Stimulated activated CD4-positive, alpha-beta T cell treated with anti-CD3 and anti-CD28 coated beads, TNF-alpha, amount 100 ng/mL, for 48 hours (primary cell): ENCODE measurements at places on chromosomes 6 and 20.
A peak's percentile ranks its signal among the peaks of the same experiment; 100 is the strongest.

- DNase-seq: no peak
Measured at GRCh38 chr6:35078226-35078850, 62.8 kb downstream of the TCP11 start.

DNA sequence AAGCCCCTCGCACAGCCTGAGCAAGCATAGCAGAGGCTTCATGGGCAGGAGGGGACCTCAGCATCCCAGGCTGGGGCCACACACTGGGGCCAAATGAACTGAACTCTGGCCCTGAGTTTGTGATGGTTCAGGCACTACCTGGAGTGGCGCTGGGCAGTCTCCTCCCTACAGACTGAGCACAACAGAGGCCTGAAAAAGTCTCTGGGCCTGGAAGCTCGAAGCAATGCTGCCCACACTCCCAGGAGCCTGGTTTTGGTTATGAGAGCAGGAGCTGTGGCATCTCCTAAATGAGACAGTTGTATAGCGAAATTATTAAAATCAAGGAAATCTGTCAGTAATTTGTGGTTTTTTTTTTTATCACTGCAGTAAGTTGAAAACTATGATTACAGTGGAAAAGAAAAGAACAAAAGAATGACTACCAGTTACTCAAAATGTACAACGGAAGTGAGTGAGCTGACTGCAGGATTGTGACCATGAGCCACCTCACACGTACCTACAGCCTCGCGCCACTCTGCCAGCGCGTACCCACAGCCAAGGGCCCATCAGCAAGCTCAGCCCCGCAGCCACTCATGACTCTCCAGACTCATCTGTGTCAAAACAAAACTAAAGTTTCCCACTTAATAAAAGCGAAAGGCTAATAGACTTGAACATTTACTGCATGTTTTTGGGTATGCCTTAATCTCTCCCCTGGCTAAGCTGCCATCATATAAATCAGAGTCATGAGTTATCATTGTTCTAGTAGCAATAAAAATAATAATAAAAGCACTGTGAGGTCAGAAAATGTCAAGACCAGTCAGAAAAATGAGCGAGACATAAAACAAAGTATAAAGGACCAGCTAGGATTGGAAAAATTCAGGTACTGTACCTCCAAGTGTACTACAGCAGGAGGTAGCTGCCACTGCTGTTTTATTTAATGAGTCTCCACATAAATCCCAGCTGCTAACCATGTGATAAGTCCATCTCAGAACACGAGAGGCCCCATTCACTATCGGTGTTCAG, 177.0 kb downstream of the FOXC1 start:
- peak; percentile 9 for DNase-seq

- DNase-seq: no peak
Measured at GRCh38 chr20:19577692-19578091, 180.4 kb upstream of the RIN2 start.

DNA sequence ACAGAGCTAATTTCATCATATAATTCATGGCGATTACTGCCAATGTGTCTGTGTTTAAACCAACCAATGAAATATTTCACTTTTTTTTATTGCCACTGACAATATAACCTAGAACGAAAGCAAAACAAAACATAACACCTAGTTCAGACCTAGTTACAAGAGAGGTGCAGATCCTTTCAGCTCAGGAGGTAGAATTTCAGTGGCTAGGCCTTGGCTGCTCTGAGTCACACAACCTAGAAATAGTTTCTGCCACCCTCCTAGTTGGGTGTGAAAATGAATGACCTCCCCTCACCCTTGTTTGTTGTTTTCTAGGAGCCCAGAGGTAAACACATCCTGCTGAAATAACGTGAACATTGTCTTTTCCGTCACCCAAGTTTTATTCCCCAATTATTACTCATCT, 356.3 kb downstream of the HTR1B start:
- no peak for DNase-seq

DNA sequence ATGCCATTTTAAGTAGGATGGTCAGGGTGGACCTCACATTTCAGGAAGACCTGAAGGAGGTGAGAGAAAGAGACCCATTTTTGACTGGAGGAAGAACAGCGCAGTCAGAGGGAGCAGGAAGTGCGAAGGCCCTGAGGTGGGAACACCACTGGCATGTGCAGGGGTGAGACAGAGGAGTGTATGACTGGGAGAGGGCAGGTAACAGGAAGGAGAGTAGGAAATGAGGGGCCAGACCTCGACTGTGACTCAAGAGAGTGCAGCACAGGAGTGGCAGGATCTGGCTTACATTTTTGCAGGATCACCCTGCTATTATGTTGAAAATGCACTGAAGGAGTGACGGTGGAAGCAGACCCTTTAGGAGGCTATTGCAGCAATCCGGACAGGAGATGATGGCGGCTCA, 117.7 kb upstream of the CDYL start:
- no peak for DNase-seq

DNA sequence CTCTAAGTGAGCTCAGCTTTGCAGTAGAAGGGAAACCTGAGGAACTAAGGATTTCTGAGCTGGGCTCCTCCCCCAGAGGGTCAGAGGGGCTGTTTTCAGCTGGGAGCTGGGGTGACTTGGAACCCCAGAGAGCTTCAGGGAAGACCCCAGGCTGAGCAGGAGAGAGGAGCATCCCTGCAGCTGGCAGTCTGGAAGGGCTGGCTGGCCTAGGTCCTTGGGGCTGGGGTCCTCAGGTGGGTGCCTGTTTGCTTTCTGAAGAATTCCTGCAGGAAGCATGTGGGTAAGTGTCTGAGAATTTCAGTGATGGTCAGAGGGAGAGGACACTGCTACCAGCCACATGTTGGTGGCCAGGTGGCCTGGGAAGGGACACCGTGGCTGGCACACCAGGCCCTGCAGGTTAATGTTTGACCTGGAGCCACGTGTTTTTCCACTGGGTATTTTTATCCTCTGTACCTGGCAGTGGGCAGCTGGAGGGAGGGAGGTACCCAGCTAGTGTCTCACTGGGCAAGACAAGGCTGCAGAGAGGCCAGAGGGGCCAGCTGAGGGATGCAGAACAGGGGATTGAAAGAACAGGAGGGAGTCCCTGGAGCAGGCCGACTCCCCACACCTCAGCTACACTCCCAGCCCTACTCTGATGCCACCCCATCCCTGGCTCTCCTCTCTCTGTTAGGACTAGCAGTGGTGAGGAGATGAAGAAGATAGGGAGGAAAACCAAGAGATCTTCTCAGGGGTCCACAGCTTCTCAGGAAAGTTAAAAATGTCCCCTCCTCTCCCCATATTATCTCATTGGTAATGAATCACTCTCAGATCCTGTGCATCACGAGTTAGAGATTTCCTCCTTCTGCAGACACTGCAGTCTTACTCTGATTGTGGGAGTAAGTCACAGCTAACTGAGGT, 143.6 kb downstream of the VEGFA start:
- DNase-seq: no peak

DNA sequence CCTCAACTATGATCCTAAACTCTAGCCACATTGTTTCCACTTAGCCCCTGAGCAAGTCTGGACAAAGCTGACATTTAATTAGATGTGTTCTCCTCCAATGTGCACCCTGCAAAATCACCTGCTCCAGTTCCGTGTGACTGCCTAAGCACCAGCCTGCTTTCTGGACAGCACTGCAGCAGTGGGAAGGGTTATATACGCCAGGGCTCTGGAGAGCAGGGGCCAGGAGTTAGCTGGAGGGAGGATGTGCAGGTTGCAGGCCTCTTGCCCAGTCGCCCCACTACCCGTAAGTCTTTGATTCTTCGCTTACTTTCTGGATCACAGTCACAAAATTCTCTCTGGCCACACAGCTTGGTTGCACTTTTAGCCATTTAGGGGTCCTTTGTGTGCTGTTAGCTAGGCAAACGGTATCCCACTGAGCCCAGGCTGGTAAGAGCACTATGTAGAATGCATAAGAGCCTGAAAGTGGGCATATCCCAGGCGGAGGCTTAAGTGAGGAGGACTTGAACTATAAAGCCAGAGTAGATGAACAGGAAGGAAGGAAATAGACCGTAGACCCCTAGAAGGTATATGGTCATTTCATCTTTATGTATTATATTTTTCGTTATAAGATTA, 10.7 kb upstream of the PLEKHG1 start:
- no peak for DNase-seq

DNA sequence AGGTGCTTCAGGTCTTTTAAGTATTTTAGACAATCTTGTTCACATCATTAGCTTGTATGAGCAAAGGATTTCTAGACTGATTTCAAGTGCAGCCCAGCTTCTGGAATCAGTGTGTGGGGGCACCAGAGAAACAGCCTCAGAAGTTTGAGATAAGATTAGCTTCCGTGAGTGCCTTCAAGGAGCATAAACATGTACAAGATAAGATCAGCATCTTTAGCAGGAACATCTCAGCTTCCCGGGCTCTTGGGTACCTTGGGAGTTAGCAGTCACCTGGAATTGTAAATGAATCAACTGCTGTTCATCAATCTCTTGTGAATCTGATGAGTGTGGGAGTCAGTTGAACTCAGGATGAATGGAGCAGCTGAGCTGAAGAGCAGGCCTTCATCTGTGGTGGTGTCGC, 12.0 kb upstream of the CITED2 start:
- no peak for DNase-seq

GRCh38 chr6:55633471-55633870, 54.5 kb upstream of the HMGCLL1 start:
- DNase-seq: no peak

GRCh38 chr20:41203660-41204059, 66.3 kb downstream of the PLCG1 start:
- DNase-seq: no peak

GRCh38 chr6:3631186-3631585, 120.3 kb downstream of the PXDC1 start:
- DNase-seq: no peak

DNA sequence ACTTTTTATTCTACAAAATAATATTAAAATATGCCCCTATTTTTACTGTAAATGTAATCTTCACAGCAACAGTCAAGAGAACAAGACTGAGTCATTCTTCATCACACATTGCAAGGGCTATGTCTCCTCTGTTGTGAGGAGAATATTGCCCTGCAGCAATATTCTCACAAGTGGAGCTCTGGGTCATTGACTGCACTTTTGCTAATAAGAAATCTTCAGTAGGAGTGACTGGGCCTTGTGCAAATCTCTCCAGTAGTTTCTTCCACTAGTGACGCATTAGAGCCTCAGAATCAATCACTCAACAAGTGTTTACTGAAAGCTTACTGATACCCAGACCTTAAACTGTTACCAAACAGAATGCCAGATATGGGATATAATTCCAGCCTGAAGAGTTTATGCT, 49.1 kb downstream of the LAMA2 start:
- DNase-seq: no peak

GRCh38 chr6:67131827-67132226, 1424.8 kb upstream of the EYS start:
- no peak for DNase-seq

DNA sequence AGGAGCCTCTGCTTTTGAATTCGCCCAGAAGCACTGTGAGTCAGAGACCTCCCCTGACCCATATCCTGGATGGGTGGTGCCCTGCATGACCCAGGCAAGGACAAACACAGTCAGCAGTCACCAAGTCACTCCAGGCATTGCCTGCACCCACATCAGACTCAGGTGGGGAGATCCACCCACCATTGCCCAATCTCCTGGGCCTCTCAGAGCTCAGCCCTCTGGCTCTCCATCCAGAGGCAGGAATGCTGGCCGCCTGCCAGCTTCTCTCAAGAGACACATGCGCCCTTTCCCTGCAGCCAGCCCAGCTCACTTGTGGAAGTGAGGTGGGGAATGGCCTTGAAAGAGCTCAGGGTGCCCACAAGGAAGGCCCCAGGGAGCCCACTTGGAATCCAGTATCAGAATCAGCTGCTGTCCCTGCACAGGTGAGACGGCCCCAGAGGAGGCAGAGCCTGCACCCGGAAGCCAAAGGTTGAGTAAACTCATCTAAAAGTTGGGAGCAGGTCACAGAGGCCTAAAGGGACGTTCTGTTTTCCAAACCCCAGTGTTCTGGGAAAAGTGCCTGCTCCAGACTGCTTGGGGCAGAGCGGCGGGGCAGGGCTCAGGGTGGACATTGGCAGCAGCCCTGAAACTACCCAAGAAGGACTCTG, 129.8 kb downstream of the PREX1 start:
- DNase-seq: no peak

DNA sequence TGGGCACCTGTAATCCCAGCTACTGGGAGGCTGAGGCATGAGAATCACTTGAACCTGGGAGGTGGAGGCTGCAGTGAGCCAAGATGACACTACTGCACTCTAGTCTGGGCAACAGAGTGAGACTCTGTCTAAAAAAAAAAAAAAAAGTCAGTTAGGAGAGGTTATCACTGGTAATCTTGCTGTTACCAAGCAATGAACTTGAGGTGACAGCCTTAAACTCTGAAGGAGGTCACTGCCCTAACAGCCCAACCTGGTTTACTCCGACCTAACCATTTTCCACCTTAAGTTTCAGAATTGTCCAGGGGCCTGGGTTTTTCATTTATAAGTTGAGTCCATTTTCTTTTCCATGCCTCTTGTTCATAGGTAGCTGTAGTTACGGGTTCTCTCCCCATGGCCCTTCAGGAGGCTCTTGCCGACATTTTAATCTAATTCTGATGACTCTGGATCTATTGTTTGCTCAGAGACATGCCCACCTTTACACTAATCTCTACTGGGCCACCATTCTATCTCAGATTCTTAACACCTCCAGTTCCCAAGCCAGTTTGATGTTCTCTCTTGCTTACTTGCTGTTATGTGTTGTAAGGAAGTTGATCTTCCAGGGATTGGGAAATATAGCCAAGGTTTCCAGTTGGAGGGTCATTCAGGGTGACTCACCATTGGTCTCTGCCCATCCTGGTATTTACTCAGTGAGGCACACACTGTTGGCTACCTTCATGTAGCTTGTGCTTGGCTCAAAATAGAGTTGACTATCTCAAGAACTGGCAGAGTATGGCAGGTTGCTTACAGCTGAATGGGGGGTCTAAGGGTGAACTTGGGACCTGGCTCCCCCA, 29.1 kb downstream of the SHLD1 start:
- no peak for DNase-seq

- DNase-seq: no peak
Measured at GRCh38 chr6:1817033-1817761, 207.5 kb downstream of the FOXC1 start.

DNA sequence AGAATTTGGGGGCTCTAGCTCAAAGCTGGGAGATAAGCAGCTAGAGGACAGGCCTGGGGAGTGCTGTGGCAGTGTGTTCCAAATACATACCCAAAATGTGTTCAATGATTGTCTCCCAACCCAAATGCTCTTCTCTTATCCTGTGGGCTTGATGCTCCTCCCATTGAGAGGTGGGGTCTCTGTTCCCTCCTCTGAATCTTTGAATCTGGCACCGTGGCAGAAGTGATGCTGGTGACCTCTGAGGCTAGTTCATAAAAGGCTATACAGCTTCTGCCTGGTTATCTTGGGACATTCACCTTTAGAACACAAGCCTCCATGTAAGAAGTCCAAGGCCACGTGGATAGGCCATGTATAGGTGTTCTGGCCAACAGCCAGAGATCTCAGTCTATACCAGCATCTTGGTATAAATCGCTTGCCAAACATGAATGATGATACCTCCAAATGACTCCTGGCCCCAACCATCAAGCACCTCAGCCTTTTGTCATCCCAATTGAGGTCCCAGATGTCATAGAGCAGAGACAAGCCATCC, 15.9 kb upstream of the MYBL2 start:
- no peak for DNase-seq

- no peak for DNase-seq
Measured at GRCh38 chr6:72712910-72713309, 91.0 kb downstream of the KCNQ5 start.
